ENCODE measurements at places on chromosomes 2 and 18.

DNA sequence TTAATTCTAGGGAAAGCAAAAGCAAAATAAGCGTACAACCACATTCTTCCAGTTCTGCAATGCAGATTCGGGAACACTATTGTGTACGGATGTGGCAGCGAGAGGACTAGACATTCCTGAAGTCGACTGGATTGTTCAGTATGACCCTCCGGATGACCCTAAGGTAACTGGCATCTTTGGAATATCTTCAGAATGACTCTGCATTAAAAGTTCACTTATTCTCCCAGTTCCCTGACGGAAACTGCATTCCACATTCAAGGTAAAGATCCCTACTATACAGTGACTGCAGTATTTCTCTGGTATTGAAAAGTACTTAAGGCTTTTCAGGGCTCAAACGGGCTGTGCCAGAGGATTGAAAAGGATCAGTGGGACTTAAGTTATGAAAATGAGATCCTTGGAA is 10.9 kb downstream of the DDX18 start:
- DNase-seq = no peak

DNA sequence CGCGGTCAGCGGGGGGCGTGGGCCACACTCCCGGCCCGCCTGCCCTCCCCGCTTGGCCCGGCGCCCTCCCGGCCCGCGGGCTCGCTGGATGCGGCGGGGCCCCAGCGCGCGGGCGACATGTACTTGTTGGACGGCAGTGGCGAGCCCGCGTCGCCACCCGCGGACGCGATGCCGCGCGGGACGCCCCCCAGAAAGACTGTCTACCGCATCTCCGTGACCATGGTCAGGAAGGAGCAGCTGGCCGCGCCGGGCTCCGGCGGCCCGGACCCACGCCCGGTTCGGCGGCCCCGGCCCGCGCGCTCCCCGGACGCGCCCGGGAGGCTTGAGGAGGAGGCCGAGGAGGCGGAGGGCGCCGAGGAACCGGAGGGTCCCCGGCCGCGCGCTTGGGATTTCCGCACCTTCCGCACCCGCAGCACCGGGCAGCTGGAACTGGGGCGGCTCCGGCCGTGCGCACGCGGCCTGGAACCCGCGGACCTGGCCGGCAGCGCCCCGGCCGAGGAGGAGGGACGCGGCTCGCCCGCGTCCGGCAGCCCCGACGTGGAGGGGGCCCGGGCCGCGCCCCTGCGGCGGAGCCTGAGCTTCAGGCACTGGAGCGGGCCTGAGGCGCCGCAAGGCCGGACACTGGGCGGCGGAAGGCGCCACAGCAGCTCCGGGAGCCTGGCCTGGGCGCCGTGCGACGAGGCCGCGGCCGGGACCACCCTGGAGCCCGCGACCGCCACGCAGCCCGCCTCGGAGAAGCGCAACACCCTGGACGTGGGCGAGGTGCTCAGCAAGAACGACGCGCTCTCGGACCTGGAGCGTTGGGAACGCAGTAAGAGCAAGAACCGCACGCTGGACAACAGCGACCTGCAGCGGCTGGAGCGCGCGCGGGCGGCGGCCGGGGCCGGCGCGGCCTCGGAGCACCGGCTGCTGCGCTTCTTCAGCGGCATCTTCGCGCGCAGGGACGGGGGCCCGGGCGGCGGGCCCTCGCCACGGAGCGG is 176.4 kb downstream of the AGAP1 start:
- peak; percentile 71 for DNase-seq

DNA sequence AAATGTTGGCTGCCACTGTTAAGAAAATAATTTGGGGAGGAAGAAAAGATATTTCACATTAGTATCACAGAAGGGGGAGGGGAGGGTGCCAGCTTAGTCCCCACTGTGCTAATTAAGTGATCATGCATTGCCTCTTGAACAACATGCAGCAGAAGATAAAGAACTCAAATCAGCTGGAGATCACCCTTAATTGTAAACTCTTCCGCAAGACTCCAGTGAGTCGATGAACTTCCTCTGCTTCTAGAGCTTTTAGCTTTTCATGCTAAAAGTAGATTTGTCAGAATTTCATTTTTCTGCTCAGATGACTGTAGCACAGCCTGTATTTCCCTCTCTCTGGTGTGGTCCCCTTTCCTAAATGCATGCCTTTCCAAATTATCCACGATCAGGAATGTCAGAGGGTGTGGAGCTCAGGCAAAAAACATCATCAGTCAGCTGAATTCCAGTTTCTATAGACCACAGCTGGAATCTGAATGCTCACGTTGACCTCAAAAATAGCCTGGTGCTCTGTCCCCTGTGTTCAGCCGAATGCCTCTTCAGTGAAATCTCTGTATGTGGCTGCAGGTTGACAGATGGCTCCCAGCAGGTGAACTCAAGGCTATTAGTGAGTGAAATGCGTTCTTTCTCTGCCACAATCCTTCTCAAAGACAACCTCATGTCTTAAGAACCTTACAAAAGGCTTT is 156.8 kb upstream of the UNC80 start:
- no peak for DNase-seq

- DNase-seq = no peak
These were observed 128.7 kb upstream of the SKOR2 start for GRCh38 chr18:47380153-47380552.

DNA sequence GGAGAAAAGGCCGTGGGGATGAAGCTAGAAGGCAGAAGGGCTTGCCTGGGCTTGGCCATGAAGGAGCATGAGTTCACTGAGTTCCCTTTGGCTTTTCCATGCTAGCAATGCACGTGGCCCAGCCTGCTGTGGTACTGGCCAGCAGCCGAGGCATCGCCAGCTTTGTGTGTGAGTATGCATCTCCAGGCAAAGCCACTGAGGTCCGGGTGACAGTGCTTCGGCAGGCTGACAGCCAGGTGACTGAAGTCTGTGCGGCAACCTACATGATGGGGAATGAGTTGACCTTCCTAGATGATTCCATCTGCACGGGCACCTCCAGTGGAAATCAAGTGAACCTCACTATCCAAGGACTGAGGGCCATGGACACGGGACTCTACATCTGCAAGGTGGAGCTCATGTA is 2.9 kb downstream of the CTLA4 start:
- DNase-seq = no peak

DNA sequence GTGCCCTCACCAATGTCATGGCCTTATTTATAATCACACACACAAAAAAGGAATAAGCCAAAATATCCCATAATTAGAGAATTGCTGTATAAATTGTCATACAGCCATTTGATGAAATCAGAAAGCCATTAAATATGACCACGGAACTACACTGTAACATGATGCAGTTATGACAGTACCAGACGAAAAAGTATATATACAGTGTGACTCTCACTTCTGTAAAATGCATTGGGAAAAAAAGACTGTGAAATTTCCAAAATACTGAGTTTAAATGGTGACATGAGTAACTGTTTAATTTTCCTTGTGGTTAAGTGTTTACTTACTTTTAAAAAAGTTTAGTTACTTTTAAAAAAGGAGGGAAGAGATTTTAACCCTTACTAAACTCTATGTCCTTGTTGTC is 25.4 kb downstream of the UXS1 start:
- DNase-seq = no peak

- no peak for DNase-seq
These were observed 99.6 kb upstream of the SCG2 start for GRCh38 chr2:223701761-223702160.

DNA sequence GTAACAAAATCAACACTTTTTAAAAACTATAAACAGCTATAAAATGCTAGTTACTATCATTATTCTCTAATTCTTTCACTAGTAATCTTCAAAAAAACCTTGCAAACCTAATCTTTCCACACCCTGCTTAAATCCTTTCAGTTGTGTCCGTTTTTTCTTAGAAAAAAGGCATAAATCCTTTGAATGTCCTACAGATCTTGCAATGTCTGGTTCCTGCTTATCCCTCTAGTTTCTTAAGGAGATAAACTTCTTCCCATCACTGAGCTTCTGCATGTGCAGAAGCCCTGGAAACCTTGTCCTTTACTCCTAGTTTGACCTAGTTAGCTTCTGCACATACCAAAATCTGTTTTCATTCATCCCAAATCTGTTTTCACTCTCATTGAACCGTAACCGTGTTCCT is 1.3 kb upstream of the PNO1 start:
- no peak for DNase-seq

DNA sequence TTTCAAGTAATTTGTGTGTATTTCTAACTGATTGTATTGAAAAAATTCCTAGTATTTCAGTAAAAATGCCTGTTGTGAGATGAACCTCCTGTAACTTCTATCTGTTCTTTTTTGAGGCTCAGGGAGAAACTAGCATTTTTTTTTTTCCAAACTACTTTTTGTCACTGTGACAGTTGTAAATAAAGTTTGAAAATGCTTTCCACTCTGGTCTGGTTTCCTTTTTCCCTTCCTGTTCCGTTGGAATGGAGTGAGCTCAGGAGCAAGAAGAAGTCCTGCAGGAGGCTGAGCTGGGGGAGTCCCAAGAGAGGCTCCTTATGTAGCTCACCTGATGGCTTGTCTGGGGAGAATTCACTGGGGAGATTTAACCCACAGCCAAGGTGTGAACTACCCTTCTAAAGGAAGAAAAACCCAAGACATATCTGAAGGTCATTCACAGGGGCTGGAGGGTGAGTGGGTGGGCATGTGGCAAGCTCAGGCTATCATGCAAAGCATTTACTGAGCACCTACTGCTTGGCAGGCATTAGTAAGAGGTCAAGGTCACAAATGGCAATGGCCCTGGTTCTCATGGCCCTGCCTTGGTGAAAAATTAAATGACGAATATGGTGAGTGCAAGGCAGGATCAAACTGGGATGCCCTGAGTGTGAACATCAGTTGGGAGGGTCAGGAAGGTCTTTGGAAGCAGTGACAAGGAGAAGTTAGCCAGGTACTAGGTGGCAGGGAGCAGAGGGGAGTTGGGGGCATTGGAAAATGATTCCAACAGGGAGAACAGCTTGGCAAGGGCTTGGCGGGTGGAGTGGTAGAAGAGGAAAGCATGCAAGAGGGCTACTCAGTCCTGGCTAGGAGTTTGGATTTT is 28.7 kb downstream of the LBH start:
- no peak for DNase-seq

GRCh38 chr2:160246356-160246755 is 46.3 kb upstream of the ITGB6 start:
- no peak for DNase-seq

- no peak for DNase-seq
These were observed 169.7 kb downstream of the TMEM163 start for GRCh38 chr2:134549104-134549503.

- no peak for DNase-seq
These were observed 1.4 kb upstream of the SERTAD2 start for GRCh38 chr2:64655018-64655664.

DNA sequence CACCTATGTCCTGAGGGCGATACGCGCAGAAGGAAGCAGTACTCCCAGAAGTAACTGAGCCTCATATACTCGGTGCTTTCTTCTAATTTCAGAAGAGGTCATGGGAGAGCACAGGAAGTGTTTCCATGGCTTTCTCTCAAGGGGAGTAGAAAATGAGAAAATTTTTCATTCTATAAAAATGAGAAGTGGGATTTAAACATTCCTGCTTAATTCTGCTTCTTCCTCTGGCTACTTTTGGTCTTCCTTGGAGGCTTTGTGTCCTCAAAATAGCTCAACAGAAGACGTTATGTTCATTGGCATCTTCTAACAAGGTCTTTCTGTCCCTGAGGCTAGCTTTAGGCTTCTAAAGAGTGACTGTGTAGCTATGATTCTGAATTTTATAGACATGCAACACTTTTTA is 497.0 kb downstream of the TDRD15 start:
- DNase-seq = no peak

GRCh38 chr2:189096769-189097447 is 82.7 kb downstream of the COL5A2 start:
- no peak for DNase-seq

DNA sequence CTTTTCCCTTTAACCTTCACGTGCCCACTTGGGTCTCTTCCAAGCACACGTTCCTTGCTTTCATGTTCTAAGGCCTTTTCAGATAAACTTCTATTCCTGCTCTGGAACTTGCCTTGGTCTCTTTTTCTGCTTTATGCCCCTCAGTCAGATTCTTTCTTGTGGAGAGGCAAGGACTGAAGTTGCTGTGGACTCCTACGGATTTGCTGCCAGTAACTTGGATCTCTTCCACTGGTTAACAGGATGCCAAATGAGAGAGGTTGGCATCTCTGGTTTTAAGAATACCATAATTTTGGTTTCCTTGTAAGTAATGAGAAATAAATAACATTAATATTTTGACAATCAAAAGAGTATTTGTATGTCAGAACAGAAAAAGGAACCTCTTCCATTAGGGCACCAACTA is 33.0 kb downstream of the COMMD1 start:
- DNase-seq = no peak

Data from hippocampal formation (tissue), 2 donors.